ENCODE measurements at places on chromosomes 11 and 22.

DNA sequence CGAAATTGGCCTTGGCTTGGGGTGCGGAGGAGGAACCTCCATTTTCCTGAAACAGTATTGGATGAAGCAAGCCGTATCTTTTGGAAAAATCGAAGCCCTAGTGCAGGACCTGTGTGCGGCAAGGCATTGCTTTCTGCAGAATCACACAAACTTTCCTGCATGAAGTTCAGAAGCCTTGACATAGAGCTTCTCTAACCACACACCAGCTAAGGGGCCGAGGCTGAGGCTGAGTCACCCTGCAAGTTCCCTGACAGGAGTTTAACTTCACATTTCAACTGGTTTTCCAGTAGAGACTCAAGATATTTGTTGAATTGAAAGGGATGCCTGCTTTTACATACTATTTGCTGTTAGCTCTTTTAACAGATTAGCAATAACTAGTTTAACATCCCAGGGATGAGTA is 67.8 kb downstream of the TCF20 start:
- no peak for DNase-seq

GRCh38 chr11:67020949-67021348 is 2.0 kb upstream of the SYT12 start:
- DNase-seq, result no peak

- DNase-seq, result no peak
Measured at GRCh38 chr11:120909676-120910416, 114.1 kb upstream of the TBCEL start.

- peak; percentile 53 for DNase-seq
Measured at GRCh38 chr11:2888266-2888968, 2.8 kb upstream of the CDKN1C start.

- no peak for DNase-seq
Measured at GRCh38 chr11:126824035-126824607, 176.4 kb downstream of the KIRREL3 start.

DNA sequence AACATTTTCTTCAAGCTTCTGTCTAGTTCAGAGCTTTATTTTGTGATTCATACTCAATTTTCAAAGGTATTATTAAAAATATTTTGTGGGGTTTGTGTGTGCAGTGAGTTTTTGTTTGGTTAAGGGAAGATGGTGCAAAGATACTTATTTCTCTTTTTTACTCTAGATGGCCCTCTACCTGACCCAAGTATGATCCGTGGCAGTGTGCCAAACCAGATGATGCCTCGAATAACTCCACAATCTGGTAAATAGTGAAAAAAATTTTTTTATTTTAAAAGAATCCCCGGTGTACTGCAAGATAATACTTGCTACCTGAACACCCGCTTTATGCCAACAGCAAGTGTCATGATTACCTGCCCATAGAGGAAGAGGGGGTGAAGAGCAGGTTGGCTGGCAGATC is 54.2 kb downstream of the EP300 start:
- no peak for DNase-seq
